Posterior cingulate gyrus (tissue), 11 donors: ENCODE measurements at places on chromosomes 12 and 14.

DNA sequence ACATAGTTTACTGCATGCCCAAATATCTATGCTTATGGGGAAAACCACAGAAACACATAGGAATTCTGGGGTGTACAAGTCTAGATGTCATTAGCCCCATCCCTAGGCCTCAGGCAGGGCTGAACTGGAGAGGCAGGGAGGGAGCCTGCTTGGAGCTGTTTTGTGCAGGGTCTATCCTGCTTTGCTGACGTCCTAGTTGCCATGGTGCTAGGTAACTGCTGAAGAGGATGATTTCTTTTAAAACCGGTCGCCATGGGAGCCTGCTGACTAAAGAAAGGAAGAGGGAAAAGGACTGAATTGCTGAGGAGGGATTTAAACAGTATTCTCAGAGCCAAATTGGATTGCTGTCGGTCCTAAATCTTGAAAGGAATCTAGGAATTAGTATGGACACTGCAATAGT, 10.7 kb downstream of the GPR19 start:
- DNase-seq = peak; percentile 42

DNA sequence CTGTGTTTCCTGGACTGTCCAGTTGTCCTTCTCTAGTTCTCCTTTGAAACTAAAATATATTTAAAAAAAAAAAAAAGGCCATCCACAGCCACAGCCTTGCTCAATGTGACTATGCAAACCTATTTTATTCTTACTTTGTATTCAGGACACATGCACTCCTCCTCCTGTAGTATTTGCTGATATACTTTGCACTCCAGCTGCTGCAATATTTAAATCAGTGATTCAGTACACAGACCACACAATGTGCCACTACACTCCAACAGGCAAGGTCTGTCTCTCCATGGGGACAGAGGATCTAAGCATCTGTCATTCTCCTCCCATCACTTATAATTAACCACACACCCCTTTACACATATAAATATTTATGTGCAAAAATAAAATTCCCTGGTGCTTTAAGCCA, 40.2 kb upstream of the CCDC196 start:
- no peak for DNase-seq

DNA sequence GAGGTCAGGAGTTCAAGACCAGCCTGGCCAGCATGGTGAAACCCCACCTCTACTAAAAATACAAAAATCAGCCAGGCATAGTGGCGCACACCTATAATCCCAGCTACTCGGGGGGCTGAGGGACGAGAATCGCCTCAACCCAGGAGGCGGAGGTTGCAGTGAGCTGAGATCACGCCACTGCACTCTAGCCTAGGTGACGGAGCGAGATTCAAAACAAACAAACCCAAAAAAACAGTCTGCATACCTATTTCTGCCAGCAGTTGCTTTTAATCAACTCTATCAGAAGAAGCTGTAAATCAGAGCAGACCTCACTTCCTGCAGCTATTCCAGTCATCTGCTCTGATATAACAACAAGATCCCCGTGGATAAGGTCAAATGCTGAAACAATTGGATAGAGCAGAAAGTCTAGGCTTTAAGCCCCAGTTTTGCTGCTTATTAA, 50.5 kb downstream of the LIMA1 start:
- DNase-seq = no peak

GRCh38 chr12:15429262-15429661, 107.0 kb downstream of the PTPRO start:
- DNase-seq = no peak

GRCh38 chr12:92764831-92765230, 62.0 kb downstream of the PLEKHG7 start:
- no peak for DNase-seq

DNA sequence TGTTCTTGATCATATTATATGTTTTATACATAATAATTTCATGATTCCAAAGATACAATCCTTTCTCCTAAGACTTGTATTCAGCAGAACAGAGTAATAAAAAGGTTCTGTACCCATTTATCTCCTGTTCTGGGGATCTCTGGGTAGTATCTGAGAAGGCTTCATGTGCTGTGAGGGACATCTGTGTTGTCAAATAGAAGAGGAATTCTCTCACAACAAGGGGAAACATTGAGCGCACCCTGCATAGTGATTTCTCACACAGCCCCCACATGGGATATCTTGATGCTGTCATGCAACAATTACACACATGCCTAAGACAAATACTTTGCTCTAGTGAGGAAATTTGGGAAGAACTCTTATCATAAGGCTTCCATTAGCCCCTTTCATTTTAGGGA, 101.8 kb upstream of the ATF1 start:
- DNase-seq = no peak

GRCh38 chr12:85825746-85826145, 10.5 kb downstream of the RASSF9 start:
- DNase-seq = no peak
